Sciatic nerve (tissue), 2 donors: ENCODE measurements at places on chromosomes 11 and 22.

- no peak for DNase-seq
These were observed 87.0 kb downstream of the CSNK2A3 start for GRCh38 chr11:11265994-11266606.

DNA sequence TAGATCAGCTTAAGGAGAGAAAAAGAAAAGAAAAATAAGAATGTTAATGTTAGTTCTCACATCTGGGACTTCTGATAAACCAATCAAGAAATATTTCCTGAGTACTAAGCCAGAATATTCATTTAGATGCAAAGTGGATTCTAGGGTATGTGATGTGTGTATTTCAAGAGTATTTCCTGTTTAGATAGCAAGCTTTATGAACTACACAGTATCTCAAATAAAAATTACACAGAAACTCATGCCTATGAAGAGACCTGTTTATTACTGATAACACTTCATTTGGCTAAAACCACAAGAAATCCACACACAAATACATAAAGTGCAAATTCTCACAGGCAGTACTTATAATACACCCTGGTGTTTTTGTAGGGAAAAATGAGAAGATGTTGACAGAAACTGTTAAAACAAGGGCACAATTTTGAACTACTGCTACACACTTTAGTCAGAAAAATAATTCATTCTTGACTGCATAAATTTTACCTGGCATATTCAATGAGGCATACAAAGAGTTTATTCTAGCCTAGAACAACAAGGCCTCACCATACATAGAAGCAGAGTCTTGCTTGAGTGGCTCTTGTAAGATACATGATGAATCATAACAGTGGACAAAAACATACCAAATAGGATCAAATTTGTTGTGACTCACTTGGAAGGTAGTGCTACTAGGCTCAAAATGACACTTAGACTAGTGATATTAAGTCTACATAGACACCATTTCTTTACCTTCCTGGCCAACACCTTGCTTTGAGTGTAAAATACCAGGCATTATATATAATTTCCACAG is 18.8 kb upstream of the P4HA3 start:
- no peak for DNase-seq

DNA sequence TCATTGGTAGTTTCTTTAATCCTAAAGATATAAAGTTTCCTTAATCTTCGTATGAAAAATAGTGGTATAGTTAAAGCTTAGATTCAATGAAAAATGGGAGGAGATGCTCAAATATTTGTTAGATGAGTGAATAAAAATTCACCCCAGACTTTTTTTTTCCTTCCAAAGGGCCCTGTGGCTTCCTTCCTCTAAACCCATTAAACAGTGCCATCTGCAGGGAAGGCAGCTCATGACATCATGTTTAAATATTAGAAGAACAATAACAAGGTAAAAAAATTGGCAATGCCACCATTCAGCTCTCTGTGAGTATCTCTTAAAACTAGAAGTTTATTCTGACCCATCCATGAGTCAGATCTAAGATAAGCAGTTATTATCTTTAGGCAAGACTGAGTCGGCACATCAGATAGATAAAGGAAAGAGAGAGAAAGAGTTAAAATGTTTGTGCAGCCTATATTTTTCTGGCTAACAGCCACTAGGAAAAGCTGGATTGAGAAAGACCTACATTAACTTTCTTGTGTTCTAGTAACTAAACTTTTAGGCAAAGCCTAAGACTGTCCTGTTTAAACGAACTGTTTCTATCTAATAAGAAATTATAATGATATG is 19.1 kb upstream of the OOSP1 start:
- no peak for DNase-seq

DNA sequence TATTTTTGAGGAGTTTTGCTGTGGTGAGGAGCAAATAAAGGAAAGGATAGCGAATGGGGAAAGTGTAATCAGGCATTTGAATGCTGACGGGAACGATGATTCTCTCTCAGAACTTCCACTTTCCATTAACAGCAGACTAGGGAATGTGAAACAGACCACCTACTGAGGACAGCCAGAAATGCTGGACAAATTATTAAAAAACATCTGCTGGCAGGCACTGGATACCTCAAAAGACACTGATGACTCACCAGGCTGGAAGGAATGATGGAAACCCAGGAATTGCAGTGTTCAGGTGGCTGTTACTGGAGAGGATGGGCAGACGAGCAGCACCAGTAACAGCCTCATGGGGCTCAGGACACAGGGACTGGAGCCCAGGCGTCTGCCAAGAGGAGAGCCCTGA is 33.4 kb downstream of the PLA2G6 start:
- peak; percentile 14 for DNase-seq

DNA sequence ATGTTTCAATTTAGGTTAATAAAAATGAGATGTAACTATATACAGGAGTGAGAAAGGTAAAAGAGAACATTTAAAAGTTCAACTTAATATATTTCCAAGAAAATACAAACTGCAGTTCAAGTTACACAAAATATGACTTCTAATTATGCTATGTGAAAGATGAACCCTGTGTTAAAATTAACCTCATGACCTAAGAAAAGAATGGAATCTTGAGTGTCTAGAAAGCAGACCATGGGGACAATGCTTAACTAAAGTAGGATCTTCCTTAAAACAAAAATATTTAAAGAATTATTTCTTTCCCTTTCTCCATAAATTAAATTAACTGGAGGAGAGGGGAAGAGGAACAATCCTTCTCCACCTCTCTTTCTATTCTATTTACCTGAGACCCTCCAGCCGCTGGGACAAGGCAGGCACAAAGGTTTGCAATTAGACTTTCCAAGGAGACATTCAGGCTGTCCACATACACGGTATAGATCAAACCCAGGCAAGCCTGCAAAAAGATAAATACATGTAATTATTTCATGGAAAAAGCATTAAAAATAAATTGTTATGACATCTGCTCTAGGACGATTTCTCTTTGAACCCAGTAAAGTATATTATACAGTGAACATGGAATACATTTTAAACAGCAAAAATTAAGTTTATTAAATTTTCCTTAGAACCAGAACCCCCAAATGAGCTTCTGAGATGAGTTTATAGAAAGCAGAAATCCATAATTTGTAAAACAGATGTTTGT is 264.5 kb downstream of the SBF2 start:
- no peak for DNase-seq

DNA sequence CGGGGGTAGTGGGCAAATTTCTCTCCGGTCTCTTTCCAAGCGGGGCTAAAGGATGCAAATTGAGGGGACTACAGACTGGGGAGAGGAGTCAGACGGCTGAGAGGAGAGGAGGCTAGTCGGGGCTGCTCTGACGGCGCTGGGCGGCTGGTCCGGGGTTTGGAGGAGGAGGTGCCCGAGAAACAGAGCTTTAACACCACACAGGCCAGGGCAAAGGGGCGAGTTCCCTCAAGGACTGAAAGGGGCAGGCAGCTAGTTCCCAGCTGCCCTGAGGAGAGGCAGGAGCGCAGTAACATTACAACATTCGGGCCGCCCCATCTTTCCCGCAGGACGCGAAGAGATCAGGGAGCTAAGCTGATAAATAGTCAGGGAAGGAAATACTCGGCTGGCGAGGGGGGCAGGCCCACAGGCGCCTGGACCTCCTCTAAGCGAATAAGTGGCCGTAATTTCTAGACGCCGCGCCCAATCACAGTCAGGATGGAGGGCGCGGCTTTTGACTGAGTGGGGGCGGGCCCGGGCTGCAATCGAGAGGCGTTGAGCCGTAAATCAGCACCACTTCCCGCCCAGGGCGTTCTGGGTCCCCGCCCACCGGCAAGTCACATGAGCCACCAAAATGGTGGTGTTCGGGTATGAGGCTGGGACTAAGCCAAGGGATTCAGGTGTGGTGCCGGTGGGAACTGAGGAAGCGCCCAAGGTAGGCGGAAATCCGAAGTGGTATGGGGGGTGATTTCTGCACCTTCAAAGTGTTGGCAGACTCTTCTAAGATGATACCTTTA is at the start of gene TMEM126B:
TSS of gene TMEM126B (plus strand) at position 596 of the 773 bp plus-strand sequence. CDS start at position 611, 15 bp downstream.
- DNase-seq, result peak; percentile 99

- no peak for DNase-seq
These were observed 711.1 kb downstream of the BRD1 start for GRCh38 chr22:49116486-49117120.

DNA sequence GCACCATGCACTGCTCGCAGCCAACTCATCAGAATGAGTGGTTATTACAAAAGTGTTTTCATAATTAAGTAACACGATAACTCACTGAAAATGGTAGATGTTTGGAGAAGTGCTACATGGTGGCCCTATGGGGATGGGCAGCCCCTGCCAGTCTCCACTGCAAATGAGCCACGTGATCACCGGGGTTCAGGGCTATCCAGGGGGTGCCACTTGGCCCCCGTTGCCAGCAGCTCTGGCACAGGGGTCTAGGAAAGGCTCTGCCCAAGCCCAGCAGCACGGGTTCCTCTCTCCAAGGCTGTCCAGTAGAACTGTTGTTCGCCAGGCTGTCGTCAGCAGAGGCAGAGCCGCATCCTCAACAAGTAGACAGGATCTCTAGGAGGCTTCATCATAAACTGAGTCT is 382.1 kb upstream of the B3GAT1 start:
- no peak for DNase-seq

DNA sequence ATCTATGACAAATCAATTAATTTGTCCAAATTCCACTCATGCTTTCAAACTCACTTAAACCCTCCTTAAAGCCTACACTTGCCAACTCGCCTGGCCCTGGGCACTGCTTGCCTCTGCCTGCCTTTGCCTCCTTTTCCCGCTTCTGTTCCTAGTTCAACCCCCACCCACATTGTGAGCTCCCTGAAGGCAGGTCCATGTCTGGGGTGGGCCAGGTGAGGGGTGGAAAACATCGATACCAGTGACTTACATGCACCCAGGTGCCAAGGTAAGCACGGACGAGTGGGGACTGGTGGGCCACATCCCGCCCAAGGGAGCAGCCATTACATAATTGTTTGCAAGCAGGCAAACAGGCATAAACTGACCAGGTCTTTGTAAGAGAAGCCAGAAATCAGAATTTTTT is 146.2 kb downstream of the ST3GAL4 start:
- peak; percentile 21 for DNase-seq

- DNase-seq, result peak; percentile 40
These were observed 78.5 kb downstream of the MORC2 start for GRCh38 chr22:30889996-30890480.

DNA sequence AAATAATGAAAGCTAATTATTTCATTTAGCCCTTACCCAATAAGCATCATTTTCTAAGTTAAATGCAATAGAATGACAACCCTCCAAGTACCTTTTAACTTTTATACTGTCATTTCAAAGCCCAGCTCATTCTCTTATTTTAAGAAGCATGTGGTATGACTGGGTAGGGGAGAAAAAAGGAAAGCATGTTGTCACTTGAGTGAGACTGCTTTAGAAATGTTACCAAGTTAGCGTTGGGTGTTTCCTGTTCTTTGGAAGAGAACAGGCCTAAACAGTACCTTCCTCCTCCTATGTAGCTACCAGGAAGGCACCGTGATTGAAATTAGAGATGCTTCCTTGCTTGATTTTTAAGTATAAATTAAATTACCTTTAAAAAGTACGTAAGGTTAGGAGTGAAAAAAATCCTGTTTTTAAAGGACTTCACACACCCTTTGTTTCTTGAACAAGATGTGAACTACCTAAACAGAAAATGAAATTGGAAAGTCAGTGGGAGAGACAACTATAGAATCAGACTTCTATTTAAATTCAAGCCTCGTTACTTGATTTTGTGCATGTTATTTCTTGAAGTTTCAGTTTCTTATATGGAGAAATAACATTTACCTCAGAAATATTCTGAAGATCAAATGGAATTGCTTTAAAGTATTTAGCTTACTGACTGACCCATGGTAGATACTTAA is 741 bp upstream of the CNTF start:
- no peak for DNase-seq

DNA sequence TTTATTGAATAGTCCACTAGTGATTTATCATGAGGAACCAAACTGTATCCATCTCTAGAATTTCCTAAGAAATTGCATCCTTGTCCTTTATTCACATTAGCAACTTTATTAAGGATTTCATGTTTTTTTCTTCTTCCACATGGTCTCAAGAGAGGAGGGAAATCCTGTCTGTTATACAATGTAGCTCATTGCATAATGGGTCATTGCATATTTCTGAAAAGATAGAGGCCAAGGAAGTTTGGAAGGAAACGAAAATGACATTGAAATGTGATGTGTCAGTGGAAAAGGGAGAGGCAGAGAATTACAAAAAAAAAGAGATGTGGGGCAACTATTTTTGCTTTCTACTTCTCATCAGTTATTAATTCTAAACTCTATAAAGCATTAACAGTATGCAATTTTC is 353.1 kb downstream of the METTL15 start:
- DNase-seq, result no peak

DNA sequence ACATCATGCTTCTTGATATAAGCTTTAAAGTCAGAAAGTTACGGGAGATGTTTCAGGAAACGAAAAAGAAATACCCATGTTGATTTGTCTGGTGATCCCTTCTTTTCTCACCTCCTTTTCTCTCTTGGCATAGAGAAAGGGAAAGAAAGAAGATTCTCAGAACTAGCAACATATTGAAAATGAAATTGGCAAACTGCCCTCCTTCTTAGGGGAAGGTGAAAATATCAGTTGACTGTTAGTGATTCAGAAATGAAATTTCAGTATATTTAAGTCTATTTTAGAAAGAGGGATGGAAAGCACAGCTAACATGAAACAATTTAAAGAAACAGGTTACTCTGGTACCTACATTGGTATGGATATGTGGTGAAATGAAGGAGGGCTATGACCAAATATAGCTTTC is 918.1 kb downstream of the METTL15 start:
- no peak for DNase-seq

GRCh38 chr11:126978911-126979310 is 21.7 kb downstream of the KIRREL3 start:
- no peak for DNase-seq

DNA sequence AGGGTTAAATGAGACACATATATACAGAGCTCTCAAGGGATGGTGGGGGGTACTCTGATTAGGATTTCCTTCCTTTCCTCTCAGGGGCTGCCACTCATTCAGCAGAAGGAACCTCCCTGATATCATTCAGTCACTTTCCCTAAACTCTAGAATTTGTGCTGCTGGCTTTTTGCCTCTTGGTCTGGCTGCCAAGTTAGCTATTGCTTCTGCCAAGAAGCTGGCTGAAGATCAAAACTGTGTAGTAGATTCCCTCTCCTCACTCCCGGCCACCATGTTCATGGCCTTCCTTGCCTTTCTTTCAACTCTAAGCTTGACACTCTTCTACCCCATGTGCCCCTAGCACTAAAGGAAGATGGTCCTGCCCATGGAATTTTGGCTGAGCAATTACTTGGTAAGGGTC is 18.7 kb downstream of the SLC6A5 start:
- DNase-seq, result no peak

GRCh38 chr11:60513496-60514460 is 1.4 kb upstream of the MS4A13 start:
- DNase-seq, result no peak
